ENCODE measurements at places on chromosomes 7 and 10.

GRCh38 chr10:114550756-114551635, 107.1 kb downstream of the ABLIM1 start:
- DNase-seq = no peak

DNA sequence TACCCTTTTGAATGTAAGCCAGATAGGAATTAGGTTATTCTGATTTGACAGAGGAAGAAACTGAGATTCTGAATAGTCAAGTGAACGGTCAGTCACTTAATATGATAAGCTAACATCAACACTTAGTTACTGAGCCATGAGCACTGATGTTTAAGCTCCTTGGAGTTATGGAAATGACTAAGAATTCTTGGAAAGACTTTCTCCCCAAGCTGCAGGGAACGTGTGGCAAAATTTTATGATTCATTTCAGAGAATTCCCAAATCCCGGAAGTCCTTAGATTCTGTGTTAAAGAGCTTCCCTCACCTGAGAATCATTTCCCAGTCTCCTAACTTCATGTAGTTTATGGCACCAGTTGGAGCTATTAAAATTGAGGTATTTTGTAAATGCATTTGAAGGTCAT, 330.9 kb downstream of the XPNPEP1 start:
- DNase-seq = no peak

GRCh38 chr10:75403144-75403938, 1.8 kb upstream of the ZNF503 start:
- DNase-seq = no peak

DNA sequence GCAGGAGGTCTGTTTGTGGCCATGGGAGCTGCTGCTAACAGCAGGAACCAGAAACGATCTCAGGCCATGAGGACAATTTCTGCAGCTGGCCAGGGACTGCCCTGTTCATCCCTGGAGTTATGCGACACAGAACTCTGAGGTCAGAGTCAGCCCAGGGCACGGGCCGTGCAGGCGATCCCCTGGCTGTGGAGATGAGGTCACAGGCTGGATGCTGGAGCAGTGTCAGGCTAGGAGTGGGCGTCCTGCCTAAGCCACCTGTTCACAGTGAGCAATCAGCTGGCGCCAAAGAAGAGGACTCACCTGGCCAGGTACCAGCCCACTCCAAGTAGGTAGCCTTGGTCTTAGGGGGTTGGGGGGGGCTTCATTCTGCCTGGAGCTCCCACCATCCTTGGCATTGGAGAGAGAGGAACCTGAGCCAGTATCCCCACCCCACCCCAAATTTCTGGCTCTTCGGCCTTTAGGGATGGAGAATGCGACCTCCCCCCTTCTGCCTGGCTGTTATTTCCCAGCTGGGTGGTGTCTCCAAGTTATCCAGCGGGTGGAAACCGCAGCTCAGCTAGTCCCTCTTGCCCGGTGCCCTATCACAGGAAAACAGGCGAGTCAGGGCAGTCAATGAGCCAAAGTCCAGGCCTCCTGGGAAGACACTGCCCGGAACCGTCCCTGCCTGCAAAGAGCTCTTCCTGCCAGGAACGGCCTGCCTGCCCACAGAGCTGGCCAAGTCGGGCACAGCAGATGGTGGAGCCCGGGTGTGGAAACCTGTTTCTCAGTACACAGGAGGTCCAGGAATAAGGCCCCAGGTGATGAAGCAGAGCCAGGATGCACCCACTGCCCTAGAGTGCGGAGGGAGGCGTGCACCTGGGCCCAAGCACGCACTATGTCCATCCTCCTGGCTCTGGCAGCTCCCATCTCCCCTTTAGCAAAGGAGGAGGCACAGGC, 1.8 kb upstream of the TTYH3 start:
- DNase-seq = no peak

- no peak for DNase-seq
Measured at GRCh38 chr10:61476529-61476928, 23.3 kb upstream of the TMEM26 start.
